ENCODE measurements at places on chromosomes 12 and 14. TPM values are rescaled to one million over a fixed set of nuclear protein-coding genes. Genes with fewer than 3 reads are reported as not detected.

The KRT77 gene
- not detected for total RNA-seq

The MYBPC1 gene
- not detected for total RNA-seq

The CEP128 gene
- total RNA-seq = 7.4 TPM

The CARMIL3 gene
- under 0.01 TPM for total RNA-seq

The CLEC6A gene
- not detected for total RNA-seq

The RNASE3 gene
- not detected for total RNA-seq

The LALBA gene
- not detected for total RNA-seq

The OAS1 gene
- 10.6 TPM for total RNA-seq

The KLRG1 gene
- total RNA-seq = 0.61 TPM

The HAL gene
- total RNA-seq = 0.12 TPM

The CCDC38 gene
- total RNA-seq = not detected
